ENCODE measurements at places on chromosomes 6 and 20.

DNA sequence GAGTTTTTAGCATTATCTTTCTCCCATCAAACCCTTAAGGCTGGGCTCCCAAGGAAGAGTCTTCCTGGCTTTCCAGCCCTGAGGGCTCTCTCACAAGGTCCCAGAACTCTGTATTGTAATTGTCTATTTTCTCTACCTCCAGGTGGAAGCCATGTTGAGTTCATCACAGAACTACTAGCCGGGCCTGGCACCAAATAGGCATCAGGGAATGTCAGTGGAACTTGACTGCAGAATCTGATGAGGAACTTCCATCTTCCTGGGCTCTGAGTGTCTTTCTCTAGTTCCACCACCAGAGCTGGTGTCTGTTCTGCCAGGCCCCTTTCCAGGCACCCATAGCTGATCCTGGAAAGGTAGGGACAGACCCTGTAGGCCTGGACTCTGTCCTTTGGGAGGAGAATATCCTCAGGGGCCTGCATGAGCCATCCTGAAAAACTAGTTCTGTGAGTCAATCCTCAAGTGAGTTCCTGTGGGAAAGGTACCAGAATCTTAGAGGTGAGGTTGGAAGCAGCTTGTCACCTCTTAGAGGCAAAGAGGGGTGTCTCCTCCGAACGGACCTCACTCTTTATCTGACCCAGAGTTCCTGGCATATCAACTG, 11.1 kb upstream of the TOP1 start:
- DNase-seq: no peak

DNA sequence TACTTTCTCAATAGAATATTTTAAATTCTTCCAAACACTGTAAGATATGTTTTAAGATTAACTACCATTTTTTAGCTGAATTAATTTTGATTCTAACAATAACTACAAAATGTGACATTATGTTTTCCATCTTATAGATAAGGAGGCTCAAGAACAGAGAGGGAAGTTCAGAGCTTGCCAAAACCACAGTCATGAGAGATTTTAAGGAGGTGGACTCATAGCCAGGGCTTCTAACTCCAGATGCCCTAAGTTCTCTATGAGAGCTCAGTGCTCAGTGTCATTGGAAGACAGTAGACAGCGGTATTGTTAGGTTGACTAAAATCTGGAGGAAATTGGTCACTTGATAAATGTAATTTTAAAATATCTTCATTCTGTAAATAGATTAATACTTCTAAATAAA, 144.2 kb downstream of the PACRG start:
- peak; percentile 21 for DNase-seq

GRCh38 chr6:44594481-44594880, 207.0 kb downstream of the CDC5L start:
- DNase-seq: no peak

DNA sequence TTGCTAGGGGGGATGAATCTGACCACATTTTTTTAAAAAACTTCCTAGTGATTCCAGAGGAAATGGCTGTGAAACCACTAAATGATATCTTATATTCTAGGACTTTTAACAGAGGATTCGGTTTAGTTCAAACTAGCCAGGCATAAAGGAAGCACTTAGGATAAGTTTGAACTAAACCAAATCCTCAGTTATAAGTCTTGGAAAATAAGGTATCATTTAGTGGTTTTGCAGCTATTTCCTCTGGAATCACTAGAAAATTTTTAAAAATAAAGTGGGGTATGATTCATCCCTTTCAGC, 327.9 kb upstream of the QKI start:
- DNase-seq: no peak

- peak; percentile 83 for DNase-seq
Observed at GRCh38 chr6:4775494-4776130, 592 bp upstream of the CDYL start.

- DNase-seq: no peak
Observed at GRCh38 chr20:47727170-47727880, 58.0 kb downstream of the SULF2 start.
